Stimulated activated CD4-positive, alpha-beta T cell treated with anti-CD3 and anti-CD28 coated beads, Interleukin-15, amount 100 ng/mL, for 1 hour (primary cell): ENCODE measurements at places on chromosomes 1 and 21.

DNA sequence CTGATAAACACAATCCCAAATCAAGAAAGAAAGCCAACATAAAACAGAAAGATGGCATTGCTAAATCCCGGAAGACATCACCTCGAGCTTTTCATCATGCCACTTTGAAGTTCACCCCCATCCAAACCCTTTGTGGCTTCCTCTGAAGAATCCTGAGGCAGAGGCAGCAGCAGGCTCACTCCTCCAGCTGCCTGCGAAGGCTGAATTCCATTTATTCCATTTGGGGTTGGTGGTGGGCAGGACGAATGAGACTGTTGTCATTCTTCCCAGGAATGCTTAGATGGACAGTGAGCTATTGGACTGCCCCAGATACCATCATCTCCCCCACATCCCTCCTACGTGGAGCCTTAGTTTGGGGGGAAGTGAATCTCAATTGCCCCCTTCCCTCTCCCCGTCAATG is 437.5 kb downstream of the SMYD3 start:
- DNase-seq: no peak

- peak; percentile 3 for DNase-seq
Measured at GRCh38 chr1:169546087-169546995, 39.9 kb downstream of the F5 start.

DNA sequence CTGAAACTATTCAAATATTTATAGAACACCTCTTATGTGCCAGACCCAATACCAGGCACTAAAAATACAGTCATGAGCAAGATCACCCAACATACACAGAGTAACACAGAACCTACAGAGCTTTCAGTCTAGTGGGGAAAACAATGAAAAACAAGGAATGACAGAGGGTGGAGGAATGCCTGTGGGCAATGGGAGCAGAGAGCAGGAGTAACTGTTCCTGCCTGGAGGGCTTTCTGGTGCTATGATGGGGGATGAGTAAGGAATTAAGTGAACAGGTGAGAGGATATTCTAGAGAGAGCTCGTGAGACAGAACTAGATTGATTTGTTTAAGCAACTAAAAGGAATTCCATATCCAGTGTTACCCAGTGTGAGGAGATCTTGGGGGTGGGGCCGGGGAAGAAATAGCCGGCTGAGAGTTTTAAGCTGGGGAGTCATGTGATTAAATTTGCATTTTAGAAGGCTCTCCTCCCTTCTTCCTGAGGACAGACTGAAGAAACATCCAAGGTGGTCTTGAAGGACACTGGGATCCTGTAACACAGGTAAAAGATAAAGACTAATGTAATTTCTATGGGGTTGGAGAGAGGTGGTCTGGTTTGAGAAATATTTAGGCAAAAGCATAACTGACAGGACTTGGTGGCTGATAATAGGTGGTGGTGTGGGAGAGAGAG is 2.1 kb upstream of the CD53 start:
- DNase-seq: no peak

DNA sequence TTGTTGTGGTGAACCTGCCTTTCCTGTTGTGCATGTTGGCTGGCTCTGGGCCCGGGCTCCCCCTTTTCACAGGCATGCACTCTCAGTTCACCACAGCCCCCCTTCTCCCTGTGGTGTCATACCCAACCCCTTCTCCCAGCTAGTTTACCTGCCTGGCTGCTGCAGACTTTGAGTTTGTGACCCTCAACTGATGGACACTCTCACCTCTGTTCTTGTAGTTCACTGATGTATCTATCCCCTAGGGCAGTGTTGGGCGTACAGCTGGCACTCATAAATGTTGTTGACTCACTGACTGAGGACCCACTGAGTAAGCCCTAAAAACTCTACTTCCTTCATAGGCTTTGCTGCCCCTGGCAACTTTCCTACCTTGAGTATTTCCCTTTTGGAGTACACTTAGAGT is 54.9 kb downstream of the WDR64 start:
- no peak for DNase-seq

DNA sequence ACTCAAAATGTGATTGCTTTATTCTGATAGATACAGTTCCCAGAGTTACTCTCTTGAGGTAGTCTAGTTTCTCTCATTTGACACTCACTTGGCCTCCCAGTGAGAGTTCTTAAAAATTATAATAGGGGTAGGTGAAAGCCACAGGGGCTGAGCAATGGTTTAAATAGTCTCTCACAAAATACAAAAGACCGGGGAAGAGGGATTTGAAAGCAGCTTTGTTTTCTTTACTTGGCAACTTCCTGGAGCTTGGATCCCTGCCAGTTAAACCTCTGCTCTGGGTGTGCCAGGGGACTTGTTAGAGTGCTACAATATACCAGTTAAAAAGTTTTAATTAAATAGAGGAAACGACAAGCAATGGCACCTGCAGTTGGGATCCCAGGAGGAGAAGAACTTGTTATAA is 31.7 kb downstream of the OR13G1 start:
- DNase-seq: no peak

- DNase-seq: no peak
Measured at GRCh38 chr1:36609241-36610027, 126.7 kb upstream of the CSF3R start.

- DNase-seq: no peak
Measured at GRCh38 chr1:176164014-176164678, 42.9 kb downstream of the COP1 start.

GRCh38 chr1:244076740-244077139 is 25.7 kb downstream of the ZBTB18 start:
- DNase-seq: no peak

DNA sequence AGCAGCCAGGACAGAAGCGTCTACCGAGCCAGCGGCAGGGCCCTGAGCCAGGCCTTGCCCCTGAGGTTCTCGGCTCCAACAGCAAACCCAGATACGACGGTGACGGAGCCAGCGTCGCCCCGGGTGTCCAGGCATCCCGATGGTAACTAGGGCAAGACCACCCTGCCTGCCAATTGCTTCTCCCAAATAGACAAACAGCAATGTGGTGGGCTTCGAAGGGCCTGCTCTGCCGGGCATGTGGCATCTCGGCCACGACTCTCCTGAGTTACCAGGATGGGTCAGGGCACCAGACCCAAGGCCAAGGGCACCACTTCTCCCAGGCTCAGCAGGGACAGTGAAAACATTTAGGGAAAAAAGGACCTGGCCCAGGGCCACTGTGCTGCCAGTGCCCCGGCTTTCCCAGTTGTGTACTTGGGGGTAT is 3.2 kb upstream of the ACTRT2 start:
- DNase-seq: no peak

- peak; percentile 51 for DNase-seq
Measured at GRCh38 chr1:153422450-153423068, 6.2 kb downstream of the S100A7A start.

DNA sequence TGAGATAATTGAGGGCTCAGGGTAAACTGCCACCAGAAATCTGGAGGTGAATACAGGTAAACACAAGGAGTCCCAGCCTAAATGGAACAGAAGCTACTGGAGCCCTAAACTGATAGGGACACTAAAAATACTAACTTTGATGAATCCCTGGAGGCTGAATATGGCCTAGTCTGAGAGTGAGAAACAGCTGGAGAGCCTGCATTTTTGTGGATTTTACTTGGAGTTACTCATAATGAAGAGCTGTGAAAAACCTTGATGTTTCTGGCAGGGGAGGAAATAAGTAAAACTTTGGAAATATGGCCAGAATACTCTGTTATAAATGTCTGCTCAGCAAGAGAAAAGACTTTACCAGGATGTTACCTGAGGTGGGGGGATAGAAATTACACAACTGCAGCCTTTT is 164.4 kb downstream of the LIPI start:
- DNase-seq: no peak

GRCh38 chr1:62389531-62389930 is 47.3 kb upstream of the USP1 start:
- DNase-seq: no peak

DNA sequence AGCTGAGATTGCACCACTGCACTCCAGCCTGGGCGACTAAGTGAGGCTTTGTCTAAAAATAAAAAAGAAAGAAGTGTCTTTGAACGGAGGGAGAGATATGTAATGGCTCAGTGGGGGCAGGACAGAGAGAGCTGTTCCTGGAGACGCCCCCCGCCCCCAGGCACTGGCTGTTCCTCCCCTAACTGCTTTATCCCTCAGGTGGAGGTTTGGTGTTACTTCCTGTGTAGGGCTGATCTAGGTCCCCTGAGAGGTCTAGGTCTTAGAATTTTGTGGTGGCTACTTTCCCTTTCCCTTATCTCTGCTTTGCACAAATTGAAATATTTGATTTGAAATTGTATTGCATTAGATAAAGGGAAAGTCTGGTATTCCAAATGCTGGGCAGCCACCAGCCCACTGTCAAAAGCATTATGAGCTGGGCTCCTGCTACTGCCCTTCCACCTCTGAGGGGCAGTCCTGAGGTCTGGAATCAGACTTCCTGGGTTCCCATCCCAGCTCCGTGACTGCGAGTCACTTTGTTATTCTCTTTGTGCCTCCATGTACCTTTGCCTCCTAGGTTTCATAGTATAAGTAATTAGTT is 134.8 kb upstream of the KIF26B start:
- no peak for DNase-seq

DNA sequence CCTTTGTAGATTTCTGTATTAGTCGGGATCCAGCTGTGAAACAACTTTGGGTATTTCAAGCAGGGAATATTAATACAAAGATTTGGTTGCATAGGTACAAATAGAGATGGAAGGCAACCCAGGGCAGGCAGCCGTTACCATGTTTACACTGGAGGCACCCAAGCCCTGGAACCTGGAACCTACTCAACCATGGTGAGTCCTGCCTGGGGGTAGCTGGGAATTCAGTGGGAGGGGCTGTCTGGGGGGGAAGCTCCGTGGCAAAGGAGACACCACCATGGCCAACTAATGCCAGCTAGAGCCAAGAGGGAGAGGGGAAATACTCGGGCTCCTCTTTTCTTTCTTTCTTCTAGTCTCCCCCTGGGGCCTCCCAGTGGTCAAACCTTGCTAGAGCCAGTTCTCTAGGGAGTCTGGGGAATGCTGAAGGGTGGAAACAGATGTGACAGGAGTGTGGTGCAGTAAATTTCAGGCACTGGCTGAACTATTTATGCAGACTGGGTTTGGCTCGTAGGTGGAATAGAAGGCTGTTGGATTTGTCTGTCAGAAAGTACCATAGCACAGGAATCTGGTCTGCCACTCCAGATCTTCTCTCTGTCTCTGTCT is 91.9 kb upstream of the CACNA1E start:
- no peak for DNase-seq

GRCh38 chr1:61071205-61072130 is 10.9 kb upstream of the NFIA start:
- no peak for DNase-seq

GRCh38 chr1:193142409-193142808 is 20.6 kb downstream of the CDC73 start:
- no peak for DNase-seq

DNA sequence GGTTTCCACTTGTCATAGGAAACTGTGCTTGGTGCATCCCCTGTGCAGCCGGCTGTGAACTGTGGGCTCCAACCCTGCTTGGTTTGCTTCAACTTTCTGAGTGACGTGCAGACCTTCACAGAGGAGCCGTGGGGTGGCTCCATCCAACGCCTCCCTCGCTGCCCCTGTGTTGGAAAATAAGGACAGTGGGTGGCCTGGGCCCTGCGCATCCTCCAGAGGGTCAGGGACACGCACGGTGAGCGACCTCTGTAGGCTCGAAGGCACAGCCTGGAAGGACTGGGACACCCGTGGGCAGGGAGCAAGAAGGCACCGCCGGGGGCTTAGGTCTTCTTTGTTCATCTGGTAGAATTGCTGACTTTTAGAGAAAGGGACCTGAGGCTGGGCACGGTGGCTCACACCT is 6.5 kb upstream of the FAAP20 start:
- no peak for DNase-seq

GRCh38 chr1:183327434-183328290 is 90.5 kb downstream of the NMNAT2 start:
- no peak for DNase-seq

GRCh38 chr1:832136-832535 is 91.6 kb upstream of the SAMD11 start:
- no peak for DNase-seq

- no peak for DNase-seq
Measured at GRCh38 chr1:243723458-243724043, 126.5 kb downstream of the AKT3 start.

DNA sequence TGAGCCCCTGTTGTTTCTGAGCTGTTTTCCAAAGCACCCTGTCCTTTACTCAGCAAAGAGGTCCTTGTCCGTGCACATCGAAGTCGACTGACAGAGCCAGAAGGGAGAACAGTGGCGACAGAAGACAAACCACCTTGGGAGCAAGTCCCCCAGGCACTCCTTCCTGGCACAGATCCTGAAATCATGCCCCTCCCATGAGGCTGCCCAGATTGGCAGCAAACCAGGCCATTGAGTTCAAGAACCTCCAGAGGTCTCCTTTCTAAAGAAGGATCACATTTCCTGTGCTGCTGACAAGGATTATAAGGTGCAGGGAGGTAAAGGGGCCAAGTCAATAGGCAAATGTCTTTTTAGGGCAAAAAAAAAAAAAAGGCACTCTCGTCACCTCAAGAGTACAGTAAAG is 84.7 kb upstream of the HIVEP3 start:
- no peak for DNase-seq

DNA sequence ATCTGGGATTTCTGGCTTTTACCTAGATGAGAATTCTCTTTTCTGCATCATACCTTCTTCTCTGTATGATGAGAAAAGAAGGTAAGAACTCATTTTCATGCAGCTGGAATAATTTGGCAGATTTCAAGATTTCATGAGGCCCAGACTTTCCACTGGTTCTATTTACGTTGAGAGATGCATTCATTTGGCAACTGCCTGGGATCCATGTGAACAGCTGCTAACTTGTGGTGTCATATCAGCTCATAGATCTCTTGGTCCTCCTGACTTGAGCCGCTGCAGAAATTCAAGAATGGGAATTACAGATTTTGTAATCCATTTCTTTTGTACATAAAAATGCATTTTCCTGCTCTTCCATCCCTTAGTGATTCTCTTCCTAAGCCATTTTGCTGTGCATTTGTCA is 17.1 kb upstream of the C1orf87 start:
- DNase-seq: no peak

DNA sequence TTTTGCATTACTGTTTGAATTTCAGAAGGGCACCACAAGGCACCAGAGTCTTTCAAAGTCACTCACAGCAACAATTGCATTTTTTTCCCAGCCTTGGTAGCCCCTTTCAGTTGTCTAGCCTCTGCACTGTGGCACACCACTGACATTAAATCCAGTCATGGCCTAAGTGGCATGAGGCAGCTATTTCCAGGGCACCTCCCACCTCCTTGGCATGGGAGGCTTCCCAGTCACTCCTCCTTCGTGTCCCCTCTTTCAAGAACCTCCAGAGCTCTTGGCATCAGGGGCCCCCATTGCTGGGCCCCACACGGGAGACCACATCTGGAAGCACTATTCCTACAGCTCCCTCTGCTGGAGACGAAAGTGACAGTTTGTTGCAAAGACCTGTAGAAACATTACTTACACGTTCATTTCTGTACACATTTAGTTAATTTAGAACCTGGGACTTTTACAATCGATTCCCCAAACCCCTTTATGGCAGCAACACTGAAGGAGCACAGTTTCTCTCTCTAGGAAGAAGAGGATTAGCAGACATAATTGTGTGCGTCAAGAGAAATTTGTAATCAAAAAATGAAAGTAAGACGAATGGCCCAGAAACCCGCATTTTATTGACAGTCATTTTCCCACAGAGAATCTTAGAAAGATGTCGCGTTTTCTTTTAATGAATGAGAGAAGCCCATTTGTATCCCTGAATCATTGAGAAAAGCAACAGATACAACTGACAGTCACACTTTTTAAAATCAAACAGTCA is 5.7 kb upstream of the CHD5 start:
- no peak for DNase-seq

GRCh38 chr1:36253161-36253862 is 29.1 kb downstream of the THRAP3 start:
- no peak for DNase-seq
